ENCODE measurements at places on chromosomes 7 and 10.
A peak's percentile ranks its signal among the peaks of the same experiment; 100 is the strongest.

DNA sequence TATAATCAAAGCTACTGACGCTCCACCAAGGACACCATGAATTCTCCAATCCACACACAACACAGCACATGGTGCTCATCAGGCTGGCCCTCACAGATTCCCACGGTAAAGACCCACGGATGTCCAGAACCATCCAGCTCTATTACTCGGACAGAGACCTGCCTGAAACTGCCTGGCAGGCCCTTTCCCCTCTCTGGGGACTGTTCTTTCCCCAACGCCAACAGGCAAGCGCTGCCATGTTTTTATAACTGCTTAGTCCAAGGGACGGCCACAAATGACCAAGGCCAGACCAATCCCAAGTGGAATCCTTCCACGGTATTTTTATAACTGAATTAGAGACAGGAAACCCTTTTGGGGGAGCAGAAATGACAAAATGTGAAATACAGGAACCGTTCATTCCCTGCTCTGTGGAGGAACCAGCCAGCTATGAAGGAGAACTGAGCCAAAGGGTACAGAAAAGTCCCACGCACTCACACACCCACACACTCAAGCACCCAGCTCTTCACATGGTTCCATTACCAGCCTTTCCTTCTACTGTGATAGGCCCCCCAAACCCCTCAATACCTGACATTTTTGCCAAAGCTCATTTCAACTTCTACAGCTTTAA lies 4.1 kb downstream of the PIP4K2A start:
- peak; percentile 21 for DNase-seq

DNA sequence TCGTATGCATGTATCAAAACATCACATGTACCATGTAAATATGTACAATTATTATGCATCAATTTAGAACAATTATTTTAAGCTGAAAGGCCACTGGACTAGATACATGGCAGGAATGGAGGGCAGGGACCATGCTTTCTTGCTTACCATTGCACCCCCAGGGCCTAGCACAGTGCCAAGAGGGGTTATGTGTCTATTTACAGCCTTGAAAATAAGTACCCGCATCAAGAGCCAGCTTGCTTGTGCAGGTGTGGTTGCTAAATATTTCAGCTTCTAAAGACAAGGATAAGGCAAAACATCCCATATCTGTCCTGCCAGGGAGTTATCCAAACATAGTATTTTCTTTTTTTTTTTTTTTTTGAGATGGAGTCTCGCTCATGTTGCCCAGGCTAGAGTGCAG lies 14.7 kb upstream of the OAT start:
- no peak for DNase-seq

- no peak for DNase-seq
Observed at GRCh38 chr10:129958148-129958628, 5.9 kb downstream of the EBF3 start.

- DNase-seq: no peak
Observed at GRCh38 chr10:122463466-122464249, 2.3 kb downstream of the HTRA1 start.

GRCh38 chr10:133260895-133261725 lies 15.6 kb downstream of the ADAM8 start:
- peak; percentile 78 for DNase-seq

GRCh38 chr7:37385787-37386186 lies 62.9 kb downstream of the ELMO1 start:
- DNase-seq: no peak

- no peak for DNase-seq
Observed at GRCh38 chr7:19533266-19533665, 175.6 kb downstream of the POLR1F start.

GRCh38 chr10:69060127-69060798 lies 27.6 kb upstream of the SRGN start:
- no peak for DNase-seq

GRCh38 chr10:76626386-76626785 lies 1011.2 kb downstream of the KCNMA1 start:
- DNase-seq: no peak

DNA sequence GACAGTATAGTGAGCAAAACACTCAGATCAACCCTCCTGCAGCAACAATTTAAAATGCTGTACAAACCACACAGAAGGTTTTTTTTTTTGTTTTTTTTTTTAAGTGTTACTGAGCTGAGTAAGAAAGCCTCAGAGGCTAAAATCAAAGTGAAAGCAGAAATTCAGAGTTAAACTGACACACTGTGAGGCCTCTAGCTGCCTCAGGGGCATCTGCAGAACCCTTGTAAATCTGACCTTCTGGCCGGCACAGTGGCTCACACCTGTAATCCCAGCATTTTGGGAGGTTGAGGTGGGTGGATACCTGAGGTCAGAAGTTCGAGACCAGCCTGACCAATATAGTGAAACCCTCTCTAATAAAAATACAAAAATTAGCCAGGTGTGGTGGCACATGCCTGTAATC lies 7.4 kb upstream of the GNA12 start:
- no peak for DNase-seq

GRCh38 chr10:117565068-117565467 lies 22.5 kb downstream of the EMX2 start:
- no peak for DNase-seq

DNA sequence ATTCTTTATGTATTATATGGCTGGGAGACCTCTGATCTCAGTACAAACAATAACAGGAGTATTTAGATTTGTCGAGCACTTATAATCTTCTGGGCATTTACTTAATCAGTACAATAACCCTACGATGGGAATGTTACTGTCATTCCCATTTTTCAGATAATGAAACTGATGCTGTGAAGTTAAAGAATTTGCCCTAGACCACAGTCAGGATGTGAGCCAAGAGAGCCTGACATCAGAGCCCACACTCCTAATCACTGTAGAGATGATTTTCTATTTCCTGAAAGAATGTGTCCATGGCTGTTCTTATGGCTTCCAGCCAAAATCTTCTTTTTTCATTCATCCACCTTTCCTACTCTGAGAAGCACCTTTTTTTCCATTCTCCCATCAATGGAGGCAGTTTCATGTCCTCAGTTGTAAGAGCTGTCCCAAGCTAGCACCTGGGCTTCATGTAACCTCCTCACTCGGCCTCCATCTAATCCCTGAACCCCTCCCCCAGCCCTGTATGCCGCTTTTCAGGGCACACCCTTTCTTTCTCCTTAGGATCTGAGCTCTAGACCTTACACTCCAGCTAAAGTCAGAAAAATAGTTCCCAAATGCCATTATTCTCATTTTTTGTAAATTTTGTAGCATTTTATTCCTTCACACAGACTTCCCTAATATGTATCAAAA lies 12.2 kb upstream of the CAV1 start:
- DNase-seq: no peak

GRCh38 chr10:60728056-60728455 lies 50.2 kb upstream of the CDK1 start:
- DNase-seq: no peak

- DNase-seq: no peak
Observed at GRCh38 chr7:101518336-101518735, 110.8 kb downstream of the MYL10 start.

- no peak for DNase-seq
Observed at GRCh38 chr7:16460789-16461493, 4.6 kb downstream of the SOSTDC1 start.
